ENCODE measurements at places on chromosomes 11 and 22.

DNA sequence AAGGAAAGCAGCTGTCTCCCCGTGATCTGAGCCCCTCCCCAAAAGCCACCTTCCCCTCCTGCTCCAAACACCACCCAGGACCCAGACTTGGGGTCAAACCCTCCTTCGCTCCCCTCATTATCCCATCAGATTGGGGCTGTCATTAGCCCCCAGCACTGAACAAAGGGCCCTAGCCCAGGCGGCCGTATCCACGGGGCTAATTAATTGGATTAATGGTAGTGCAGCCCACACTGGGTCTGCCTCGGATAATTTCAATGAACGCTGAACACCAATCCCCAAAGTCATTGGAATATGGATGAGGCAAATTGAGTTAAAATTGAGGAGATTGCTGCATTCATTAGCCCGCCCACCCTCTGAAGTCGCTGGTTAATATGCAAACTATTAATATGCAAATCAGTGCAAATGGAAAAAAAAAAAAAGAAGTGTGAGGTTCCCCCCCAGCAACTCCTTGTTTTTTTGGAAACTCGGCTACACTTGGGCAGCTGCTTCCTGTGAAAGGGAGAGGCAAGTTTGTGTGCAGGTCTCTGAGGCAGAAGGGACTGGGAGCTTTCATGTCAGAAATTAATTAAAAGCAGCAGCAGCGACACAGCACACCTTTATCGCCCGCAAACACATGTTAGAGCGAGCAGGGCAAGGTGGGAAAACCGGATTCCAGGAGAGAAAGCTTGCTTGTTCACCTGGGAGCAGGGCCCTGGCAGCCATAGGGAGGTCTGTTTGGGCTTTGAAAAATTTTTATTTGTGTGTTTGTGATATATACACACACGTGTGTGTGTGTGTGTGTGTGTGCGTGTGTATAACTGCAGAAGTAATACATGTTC, 517.8 kb downstream of the MIAT start:
- no peak for DNase-seq

GRCh38 chr11:123628936-123629683, 25.3 kb downstream of the SCN3B start:
- no peak for DNase-seq

DNA sequence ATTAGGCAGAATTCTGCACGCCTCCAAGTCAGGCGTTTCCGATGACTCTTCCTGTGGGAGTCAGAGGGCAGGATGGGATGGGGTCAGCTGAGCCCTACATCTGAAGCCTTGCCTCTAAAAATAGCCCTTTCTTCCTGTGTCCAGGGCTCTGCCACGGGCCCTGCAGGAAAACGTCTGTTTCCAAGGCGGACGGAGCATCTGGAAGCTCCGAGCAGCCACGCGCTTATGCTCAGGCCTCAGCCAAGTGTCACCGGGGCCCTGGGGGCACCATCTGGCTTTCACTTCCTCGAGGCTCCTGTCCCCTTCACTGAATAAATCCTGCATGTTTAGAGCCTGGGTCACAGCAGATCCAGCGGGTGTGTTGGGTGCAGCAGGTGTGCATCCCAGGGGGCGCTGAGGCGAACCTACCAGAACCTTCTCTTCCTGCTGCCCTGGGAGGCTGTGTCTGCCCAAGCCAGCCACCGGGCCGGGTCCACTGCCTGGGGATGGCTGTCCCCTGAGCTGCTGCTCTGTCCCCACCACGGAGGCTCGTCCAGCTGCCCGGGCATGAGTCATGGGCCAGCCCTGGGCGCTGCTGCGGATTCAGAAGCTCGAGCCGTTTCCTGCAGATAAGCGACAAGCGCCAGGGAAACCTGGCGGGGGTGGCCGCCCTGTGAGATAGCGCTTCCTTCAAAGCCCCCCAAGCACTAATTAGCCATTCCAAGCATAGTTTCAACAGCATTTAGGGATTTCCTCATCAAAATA, 32.0 kb upstream of the LINC01488 start:
- DNase-seq, result no peak

- DNase-seq, result no peak
Measured at GRCh38 chr22:44193535-44193891, 12.8 kb downstream of the PARVG start.

- DNase-seq, result no peak
Measured at GRCh38 chr11:33884601-33885000, 7.3 kb downstream of the LMO2 start.

DNA sequence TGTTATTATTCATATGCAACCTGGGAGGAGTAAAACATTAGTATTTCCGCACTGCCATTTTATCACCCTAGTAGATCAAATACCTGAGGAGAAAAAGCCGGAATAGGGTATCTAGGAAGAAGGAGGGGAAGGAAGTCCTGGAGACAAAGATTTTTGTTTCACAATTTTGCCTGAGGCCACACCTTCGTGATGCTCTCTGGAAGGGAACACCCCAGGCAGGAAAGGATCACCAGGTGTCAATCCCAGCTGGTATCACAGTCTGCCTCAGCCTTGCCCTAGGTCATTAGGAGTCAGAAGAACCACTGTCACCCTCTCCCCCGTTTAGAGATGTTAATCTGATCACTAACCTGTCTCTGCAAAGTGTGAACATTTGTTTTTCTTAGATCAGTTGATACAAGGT, 35.4 kb upstream of the IGSF9B start:
- peak; percentile 18 for DNase-seq

DNA sequence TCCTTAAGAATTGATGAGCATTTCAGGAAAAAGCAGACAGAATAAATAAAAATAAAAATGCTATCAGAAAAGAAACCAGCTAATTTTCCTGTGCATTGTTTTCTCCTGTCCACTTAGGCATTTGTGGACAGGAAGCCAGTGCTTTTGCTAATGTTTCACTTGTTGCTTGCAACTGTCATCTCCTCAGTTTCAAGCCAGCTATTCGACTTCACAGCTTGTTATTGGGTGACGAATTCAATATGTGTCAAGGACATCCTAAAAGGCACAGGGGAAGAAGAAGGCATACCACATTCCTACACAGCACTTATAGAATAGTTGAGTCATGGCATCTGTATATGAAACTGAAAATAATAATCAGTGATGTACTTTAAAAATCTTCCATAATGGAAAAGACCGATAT, 530.6 kb upstream of the KIRREL3 start:
- DNase-seq, result no peak

DNA sequence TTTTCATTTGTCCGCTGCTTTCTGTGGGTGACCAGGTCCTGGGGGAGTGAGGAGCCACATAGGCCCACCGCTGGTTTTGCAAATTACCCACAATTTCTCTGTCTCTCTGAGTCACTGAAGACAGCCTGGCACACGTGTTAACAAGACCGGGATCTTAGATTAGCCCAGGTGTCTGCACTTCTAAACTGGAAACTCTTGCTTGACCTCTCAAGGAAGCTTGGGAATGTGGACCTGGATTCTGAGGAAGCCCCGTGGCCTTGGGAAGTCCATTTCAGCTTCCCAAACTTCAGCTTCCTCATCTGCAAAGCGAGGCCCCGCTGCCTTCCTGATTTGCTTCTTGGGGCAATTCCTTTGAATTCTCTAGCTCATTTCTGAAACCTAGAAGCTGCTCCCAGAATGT, 119.9 kb downstream of the KIAA1671 start:
- no peak for DNase-seq

- no peak for DNase-seq
Measured at GRCh38 chr11:9208726-9209501, 56.2 kb downstream of the DENND5A start.

- peak; percentile 27 for DNase-seq
Measured at GRCh38 chr22:25797498-25798290, 55.7 kb downstream of the MYO18B start.

- DNase-seq, result peak; percentile 35
Measured at GRCh38 chr11:93850594-93851018, at the start of gene VSTM5. VSTM5 (minus strand) TSS chr11:93850618; CDS start chr11:93850502, 116 bp downstream.

GRCh38 chr22:44131412-44131811, 49.3 kb upstream of the PARVG start:
- no peak for DNase-seq

- no peak for DNase-seq
Measured at GRCh38 chr11:29507376-29507775, 509.5 kb downstream of the KCNA4 start.

GRCh38 chr11:117528097-117528721, 200.6 kb downstream of the CEP164 start:
- DNase-seq, result peak; percentile 35

GRCh38 chr11:42812361-42812760, 499.4 kb upstream of the API5 start:
- DNase-seq, result no peak

DNA sequence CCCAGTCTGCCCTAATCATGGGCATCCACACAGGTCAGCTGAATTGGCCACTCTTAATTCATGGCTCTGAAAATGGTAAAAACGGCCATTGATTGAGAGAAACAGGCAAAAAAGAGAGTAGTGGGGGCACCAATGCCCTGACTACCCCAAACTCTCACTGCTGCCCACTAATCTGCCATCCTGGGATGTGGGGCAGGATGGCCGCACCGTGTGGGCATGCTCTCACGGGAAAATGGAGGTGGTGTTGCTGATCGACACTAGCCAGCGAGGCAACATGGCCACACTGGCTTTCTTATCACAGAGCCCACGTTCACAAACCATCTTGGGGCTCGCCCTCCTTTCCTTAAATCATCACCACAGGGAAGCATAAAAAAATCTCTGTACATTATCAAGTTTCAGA, 11.2 kb upstream of the TUB start:
- no peak for DNase-seq

GRCh38 chr11:128949791-128950454, 7.3 kb upstream of the TP53AIP1 start:
- no peak for DNase-seq

GRCh38 chr11:107222916-107223460, 204.7 kb upstream of the GUCY1A2 start:
- DNase-seq, result no peak

DNA sequence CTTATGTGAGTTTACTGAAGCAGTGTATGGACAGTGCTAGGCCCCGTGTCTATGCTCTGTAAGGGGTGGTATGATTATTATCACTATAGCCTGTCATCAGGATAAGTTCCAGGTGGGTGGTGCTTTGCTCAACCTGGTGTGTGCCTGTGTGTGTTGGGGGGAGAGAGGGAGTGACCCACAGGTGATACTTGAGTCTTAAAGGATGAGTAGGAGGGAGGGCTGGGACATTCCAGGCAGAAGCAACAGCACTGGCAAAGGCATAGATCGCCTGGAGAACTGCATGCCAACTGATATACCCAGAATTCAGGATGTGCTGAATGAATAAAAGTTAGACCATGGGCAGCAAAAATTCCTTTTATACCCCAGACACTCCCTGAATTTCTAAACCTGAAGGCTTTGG, 4.5 kb downstream of the KIAA1671 start:
- no peak for DNase-seq

- DNase-seq, result no peak
Measured at GRCh38 chr11:9982796-9983579, 311.0 kb downstream of the SBF2 start.
